NCI-H2171 (cell line): ENCODE measurements at places on chromosomes 12 and 14.

DNA sequence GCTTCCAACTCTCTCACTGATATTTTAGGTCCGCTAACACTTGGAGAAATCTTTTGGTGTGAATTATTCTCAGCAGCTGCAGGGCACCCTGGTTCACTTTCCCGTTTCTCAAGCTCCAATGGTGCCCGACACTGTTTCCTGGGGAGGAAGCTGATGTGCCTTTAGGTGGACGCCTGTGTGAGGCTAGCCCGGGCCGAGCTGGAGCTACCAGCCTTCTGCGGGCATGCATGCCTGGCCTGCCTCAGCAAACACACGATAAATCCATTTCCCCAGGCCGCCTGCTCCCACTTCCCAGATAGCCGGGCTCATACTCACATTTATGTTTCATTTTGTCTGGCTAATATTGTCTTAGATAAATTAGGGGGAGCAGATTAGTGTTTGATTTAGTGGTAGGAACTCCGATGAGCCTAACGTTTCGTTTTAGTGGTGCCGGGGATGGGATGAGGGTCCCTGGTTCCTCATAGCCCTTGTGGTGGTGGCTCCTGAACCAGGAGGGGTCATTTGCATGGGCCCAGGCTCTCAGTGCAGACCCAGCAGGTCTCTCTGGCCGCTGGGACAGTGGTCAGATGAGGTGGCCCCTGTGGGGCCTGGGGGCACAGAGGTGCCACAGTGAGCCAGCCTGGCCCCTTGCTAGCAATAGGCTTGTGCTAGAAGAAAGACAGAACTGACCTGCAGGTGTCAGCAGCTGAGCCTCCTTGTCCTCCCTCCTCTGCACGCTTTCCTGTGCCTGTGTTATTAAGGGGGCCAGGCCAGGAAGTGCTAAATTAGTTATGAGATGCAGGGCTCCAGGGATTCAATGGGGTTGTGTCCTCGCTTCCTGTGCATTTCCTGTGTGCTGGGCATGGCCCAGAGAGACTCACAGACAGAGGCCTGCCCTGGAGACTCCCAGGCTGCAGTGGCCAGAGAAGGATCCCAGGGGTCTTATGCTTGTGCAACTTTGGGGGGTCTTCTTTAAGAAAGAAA lies 88.3 kb downstream of the KIF26A start:
- DNase-seq = no peak

GRCh38 chr12:7369274-7369729 lies 65.4 kb downstream of the ACSM4 start:
- no peak for DNase-seq

DNA sequence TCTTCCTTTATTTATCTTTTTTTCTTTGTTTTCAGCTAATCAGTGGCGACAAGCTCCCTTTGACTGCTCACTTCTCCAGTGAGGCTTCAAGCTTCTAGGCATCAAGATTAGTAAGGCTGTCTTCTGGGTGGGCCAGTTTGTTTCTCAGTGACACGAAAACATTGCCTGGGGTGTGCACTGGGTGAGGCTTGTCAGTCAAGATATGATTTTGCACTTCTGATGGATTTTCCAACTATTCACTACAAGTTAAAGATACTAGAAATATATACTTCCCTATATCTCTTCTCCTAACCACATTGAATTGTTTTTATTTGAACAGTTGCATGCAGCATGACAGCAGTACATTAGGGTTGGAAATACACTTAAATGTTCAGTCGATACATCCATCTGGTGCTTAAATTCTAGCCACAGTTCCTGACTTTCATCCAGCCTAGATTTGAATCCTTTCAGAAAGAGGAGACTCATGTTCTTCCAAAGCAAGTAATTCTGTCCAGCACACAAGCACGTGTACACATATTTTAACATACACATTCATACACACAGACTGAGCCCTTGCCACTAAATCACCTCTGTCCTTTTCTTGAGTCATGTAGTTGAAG lies 275.6 kb upstream of the NOVA1 start:
- DNase-seq = no peak

- DNase-seq = no peak
These were observed 107.6 kb downstream of the NAV3 start for GRCh38 chr12:77938301-77938700.

GRCh38 chr14:88790501-88791251 lies 2.1 kb downstream of the EML5 start:
- DNase-seq = no peak

DNA sequence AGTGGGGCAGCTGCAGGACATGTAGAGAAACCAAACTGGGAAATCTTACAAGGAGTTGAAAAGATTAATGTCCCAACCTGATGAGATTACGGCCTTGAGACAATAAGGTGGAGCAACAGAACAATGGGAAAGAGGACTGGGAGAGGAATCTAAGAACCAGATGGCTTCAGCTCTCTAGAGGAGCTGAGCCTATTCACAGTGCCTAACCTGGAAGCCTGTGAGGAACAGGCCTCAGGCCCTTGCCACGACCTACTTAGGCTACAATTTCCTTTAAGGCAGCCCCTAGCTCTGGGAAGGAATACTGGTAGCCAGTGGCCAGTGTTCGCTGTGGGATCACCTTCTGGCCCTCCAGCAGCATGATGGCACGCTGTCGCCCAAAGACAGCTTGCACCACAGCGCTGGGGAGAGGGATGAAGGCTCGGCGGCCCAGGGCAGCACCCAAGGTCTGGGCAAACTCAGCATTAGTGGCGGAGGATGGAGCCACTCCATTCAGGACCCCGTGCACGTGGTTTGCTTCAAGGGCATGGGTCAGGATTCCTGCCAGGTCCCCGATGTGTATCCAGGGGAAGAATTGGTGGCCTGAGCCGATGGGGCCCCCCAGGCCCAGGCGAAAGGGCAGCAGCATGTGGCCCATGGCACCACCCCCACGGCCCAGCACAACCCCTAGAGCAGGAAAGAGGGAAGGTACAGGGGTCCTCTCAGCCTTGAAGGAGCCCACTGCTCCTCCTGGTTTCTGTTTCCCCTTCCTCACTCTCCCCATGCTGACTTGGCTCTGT lies 2.6 kb downstream of the SDR39U1 start:
- no peak for DNase-seq

DNA sequence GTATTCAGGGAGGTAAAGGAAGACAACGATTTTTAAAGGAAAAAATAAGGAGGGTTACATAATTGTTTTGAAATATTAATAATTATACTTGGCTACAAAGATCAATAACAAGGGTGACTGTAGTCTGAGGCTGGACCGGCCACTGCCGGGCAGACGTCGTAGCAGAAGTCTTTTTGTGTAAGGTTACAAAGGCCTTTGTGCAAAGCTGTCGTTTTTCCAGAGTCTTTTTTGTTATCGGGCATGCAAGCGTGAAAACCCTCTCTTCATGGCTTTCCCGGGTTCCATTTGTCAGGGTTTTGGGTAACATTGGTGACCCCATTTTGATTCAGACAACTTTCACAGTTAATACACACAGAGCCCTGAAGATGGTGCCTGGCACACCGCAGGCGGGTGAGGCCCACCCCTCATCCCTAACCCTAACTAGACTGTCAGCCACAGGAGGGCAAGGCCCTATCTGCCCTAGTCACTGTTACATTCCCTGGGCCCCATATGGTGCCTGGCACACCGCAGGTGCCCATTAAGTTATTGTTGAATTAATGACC lies 31.3 kb downstream of the RILPL1 start:
- no peak for DNase-seq

DNA sequence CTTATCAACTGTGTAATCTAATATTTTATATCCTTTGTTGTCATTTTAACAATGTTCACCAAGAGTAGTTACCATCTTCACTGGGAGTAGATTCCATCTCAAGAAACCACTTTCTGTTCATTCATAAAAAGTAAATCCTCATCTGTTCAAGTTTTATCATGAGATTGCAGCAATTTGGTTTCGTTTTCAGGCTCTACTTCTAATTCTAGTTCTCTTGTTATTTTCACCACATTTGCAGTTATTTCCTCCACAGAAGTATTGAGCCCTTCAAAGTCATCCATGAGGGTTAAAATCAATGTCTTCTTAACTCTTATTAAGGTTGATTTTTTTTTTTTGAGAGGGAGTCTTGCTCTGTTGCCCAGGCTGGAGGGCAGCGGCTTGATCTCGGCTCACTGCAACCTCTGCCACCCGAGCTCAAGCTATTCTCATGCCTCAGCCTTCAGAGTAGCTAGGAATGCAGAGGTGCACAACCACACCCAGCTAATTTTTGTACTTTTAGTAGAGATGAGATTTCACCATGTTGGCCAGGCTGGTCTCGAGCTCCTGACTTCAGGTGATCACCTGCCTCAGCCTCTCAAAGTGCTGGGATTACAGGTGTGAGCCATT lies 276.6 kb downstream of the ACSS3 start:
- no peak for DNase-seq

- DNase-seq = no peak
These were observed 328.7 kb downstream of the DPF3 start for GRCh38 chr14:72565149-72565559.

GRCh38 chr14:39265033-39265432 lies 31.3 kb downstream of the MIA2 start:
- no peak for DNase-seq

DNA sequence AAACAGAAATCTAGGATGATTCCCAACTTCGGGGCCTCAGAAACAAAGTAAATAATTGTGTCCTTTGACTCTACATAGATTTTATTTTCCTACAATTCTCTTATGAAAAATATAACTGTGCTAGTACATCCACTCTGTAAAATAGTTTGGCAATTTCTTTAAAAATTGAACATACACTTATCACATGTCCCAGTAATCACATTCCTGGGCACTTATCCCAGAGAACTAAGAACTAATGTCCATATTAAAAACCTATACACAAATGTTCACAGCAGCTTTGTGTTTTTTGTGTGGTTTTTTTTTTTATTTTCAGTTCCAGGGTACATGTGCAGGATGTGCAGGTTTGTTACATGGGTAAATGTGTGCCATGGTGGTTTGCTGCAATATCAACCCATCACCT lies 99.0 kb downstream of the KCNH5 start:
- DNase-seq = no peak

DNA sequence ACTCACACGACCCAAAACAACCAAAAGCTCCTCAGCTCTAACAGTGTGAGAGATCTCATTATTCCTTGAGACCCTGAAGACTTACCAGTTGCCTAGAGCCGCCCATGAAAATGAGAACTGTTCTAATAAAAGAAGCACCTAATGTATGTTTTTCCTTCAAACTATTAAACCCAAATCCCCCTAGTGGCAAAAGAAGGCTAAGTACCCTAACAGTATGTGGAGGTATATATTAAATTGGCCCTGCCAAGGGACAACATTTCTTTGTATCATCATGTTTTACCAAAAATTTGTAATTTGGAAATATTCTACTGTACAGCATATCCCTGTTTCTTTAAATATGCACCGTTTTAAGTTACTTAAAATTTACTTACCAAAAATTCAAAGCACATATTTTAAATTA lies 38.0 kb upstream of the PPFIA2 start:
- no peak for DNase-seq

GRCh38 chr12:4856596-4856995 lies 53.1 kb upstream of the KCNA1 start:
- DNase-seq = no peak

- DNase-seq = no peak
These were observed 76.1 kb upstream of the HECTD1 start for GRCh38 chr14:31283578-31284252.

DNA sequence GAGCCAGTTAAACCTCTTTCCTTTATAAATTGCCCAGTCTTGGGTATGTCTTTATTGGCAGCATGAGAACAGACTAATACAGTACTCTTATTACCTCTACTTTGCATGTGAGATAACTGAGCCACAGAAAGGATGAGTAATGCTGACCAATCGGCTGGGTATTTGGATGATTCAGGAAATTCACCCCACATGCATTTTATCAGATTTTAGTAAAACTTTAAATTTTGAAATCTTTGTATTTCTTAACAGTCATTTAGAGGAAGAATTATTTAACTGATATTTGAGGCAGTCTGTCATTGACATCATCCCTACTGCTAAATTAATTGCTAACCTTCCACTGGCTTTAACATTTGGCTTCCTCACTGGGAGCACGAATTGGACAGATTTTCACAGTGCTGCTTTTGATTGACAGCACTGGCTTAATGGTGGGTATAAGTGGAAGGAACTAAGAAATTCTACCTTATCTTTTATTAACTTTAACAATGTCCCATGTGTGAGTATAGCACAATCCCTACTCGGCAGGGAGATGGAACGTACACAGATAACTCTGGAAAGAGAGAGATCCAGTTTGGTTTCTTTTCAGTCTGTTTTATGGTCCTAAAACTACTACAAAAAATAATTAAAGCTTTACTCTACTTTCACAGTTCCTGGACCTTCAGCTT lies 261.0 kb downstream of the DACT1 start:
- DNase-seq = no peak

- DNase-seq = no peak
These were observed 11.3 kb downstream of the LRRC74A start for GRCh38 chr14:76837524-76837923.

DNA sequence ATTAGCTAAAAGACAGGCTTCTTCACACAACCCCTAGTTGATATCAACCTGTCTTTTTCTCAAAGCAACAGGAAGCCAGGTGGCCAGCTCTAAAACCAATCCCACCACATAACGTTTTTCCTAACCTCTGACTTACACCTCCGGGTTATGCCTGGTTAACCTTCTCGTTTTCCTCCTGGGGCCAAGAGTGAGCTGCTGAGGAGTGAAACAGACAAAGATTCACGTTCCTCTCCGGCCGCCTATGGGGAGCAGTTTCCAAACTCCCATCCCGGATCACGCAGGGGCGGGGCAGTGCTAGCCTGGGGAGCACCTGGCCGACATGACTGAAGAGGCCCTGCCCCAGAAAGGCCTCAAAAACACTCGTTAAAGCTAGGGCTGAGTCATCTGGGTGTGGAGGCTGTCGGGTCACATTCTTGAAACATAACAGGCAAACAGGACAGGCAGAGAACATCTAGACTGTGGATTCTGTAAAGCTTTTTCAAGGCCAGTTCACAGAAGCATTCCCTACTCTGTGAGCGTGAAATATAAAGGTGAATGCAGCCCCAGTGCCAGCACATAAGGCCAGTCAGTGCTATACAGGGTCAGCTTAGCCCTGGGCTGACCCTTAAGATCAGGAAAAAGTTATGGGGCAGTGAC lies 25.9 kb upstream of the LGALS3 start:
- DNase-seq = no peak

GRCh38 chr14:74638966-74639365 lies 26.9 kb upstream of the LTBP2 start:
- no peak for DNase-seq

- DNase-seq = no peak
These were observed 23.6 kb upstream of the TMEM132D start for GRCh38 chr12:129927316-129927900.

DNA sequence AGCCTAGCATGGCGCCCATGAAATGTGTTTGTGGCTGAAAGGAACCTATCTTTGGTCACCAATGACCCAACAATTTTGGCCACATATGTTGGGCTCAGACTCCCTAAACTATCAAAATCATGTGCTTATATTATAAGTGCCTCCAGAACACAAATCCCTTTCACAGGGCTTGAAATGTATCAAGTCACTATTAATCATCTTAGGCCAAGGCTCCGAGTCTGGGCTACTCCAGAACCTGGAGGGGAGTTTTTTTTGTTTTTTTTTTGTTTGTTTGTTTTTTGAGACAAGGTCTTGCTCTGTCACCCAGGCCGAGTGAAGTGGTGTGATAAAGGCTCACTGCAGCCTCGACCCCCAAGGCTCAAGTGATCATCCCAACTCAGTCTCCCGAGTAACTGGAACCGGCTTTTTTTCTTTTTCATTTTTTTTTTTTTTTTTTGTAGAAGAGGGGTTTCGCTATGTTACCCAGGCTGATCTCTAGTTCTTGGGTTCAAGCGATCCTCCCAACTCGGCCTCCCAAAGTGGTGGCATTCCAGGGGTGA lies 989 bp upstream of the DRAM1 start:
- DNase-seq = no peak
